Stimulated activated CD4-positive, alpha-beta T cell treated with anti-CD3 and anti-CD28 coated beads, Interleukin-15, amount 100 ng/mL, for 24 hours (primary cell): ENCODE measurements at places on chromosomes 11 and 22.

DNA sequence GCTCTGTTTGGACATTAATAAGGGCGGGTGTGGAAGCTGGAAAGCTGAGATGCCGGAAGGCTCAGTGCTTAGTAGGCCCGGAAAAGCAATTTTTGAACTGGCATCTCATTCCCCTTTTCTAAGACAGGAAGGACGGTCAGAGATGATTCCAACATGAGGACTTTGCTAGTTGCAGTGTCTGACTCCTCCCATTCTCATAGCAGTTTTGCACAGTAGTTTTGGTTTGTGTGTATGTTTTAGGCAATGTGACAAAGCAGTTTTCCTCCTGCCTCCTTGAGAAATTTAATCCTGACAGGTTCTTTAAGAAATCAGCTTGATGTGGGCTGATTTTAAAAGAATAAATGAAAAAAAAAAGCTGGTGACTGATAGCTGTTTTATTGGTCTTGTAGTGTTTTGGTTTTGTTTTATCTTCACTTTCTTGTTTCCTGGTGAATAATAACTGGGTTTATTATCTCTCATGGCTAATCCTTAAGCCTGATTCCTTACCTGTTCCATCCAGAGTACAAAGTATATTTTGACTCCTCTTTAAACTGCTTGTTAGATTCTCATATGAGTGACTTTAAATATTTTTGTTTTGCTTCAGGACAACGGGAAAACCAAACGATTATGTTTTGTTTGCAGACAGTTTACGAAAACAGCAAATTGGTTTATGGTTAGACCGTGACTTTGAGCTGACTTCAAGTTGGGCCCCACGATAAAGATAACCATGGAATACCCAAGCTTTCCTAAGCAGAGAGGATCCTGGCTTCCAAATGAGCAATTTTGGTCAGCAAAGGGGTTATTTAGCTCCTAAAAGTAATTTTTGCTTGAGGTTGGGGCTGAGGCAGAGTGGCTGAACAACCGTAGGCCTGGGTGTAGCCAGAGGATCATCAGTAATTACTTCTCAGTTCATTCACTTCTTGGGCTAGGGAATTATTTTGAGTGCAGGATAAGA lies 3.4 kb downstream of the PTPRJ start:
- no peak for DNase-seq

DNA sequence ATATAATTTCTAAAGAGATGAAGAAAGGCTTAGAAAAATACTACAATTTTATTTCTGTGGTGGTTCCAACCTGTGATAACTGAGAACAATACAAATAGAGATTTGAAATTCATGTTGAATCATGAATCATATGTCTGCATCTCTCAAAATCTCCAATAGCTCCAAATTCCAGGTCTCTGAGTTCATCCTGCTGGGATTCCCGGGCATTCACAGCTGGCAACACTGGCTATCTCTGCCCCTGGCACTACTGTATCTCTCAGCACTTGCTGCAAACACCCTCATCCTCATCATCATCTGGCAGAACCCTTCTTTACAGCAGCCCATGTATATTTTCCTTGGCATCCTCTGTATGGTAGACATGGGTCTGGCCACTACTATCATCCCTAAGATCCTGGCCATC lies at the start of gene OR56B1:
Gene OR56B1, plus strand, starts transcription at position 53 of the 400 bp plus-strand sequence. Its CDS starts 69 bp downstream, at position 122.
- no peak for DNase-seq

DNA sequence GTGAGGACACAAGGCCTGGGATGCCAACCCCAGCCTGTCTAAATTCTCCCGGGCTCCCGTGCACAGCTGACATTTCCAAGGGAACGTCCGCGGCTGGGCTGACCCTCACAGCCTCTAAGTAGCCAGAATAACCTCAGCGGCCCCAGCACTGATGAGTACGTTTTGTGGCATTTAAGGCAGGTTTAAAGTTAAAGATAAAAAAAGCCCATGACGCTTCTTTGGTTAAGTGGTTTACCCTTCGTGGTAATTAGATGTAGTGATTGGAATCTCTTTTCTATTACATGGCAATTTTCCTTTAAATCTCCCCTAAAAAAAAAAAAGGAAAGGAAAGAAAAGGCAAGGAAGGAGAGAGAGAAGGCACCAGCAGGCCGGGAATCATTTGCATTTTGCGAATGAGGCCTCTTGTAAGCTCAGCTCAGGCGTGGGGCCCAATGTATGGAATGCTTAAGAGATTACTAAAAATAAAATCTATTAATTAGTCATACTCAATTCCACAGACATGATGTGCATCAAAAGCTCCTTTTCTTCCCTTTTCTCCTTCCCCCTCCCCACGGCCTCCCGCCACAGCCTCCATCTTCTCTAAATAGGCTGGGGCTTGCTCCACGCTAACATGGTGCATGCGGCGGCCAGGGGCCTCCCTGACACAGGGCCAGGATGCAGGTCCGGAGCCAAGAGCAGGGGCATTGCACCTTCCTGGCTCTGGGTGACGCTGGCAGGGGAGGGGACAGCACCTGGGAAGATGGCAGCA lies 44.1 kb downstream of the MACROD1 start:
- no peak for DNase-seq

DNA sequence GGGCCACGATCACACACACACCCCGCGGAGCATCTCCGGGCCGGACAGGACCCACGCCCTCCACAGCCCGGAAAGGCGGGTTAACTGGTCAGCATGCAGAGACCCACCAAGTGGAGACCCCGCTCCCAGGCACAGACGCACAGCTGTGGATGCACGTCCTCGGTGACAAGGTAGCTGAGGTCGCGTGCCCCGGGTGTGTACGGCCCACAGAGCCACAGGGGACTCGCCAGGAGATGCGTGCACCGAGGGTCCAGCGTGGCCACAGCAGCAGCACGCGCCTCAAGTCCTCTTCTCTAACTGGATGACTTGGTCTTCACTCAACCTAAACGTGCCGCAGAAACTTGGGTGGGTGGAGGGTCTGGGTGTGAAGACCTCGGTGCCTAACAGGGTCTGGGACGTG lies 5.5 kb downstream of the H19 start:
- no peak for DNase-seq

DNA sequence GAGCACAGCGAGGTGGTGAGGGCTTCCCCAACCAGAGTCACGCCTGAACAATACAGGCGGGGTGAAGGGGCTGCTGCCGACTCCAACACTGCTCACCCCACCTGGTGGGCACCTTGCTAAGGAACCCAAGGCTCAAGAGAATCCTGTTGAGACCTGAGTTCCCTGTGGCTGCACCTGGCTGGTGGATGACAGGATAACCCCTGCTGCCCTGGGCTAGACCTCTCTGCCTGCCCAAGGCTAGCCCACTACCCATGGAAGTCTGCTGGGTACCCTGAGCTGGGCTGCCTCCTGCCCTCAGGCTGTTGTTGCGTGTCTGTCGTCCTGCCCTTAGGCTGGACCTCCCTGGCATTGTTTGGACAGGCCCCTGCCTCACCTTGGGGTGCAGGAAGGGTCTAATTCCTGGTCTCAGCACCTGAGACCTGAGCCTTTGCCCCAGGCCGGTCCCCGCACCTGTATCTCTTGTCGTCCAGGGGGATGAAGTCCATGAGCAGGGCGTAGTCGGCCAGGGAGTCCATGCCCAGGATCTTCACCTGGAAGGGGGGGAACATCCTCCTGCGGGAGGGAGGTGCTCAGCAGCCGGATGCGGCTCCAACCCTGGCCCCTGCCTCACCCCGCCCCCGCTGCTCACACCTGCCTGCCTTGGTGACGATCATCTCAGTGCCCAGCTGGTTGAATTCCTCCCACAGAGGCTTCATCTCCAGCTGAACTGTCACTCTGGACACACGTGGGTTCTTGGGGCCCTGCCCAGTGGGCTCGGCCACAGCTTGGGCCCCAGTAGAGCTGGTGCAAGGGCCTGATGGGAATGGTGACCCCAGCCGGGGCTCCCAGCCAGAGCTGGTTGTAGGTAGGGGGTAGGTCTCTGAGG lies 4.9 kb upstream of the NUDT8 start:
- DNase-seq: no peak

DNA sequence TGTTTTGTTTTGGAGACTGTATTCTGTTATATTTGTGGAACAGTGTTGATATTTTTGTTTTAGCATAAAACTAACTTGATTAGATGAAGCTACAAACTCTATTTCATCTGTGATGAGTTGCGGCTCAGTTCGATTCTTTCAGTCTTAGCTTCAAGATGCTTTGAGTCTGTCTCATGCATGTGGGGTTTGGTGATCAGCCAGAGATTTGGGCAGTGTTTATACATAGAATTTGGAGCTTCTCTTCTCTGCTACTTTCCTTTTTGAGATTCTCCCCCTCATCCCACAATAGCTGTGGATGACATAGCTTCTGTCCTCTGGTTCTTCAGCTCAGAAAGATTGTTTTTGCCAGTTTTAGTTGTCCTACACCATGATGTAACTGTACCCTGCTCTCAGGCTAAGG lies 90.4 kb downstream of the ARHGAP20 start:
- DNase-seq: no peak

DNA sequence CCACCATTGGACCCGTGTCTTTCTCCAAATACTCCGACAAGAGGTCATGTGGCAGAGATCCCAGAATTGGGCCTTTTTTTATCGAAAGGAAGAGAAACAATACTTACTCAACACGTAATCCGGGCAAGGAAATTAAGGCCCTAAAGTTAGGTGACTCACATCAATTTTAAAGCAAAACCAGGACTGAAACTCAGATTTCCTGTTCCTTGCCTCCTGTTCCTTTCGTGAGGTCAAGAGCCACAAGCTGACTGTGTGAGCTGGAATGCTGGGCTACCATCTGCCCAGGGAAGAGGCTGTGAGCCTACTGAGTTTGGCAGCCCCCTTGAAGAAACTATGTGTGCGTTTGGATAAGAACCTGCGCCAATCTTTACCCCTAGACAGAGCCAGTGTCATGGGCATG lies 27.1 kb upstream of the MRGPRX2 start:
- no peak for DNase-seq

DNA sequence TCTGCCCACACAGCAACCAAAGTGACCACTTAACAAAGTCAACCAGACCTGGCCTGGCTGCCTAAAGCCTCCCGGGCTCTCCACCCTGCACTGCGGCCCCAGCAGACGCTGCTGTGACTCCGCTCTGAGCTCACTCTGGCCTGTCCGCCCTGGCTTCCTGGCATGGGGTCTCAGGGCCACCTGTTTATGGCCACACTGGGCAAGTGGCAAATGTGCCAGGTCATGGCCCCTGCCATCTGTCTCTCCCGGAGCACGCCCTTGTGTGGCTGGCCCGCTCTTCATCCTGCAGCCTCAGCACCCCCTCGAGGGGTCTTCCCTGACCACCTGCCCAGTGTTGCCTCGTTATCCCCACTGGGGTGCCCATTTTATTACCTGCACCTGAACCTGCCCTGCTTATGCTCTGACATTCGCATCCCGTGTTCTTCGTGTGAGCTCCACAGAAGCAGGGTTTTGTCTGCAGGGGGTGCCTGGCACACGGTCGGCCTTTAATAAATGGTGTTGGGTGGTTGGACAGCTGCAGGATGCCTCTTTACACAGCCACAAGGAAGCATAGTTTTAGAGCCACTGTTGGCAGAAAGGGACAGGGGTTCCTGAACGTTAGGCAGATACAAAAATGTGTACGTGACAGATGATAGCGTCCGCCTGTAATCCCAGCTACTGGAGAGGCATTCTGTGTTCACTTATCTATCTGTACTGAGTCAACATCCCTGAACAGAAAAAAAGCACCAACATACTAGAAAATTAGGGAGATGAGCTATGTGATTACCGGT lies 785.6 kb downstream of the TBC1D22A start:
- no peak for DNase-seq

- DNase-seq: peak; percentile 60
Observed at GRCh38 chr22:30606455-30607299, at the start of gene TCN2. Gene TCN2 (plus strand): TSS chr22:30607174. CDS start chr22:30607332, 158 bp downstream.

- DNase-seq: peak; percentile 62
Observed at GRCh38 chr22:37627545-37627944, 11.9 kb upstream of the SH3BP1 start.

DNA sequence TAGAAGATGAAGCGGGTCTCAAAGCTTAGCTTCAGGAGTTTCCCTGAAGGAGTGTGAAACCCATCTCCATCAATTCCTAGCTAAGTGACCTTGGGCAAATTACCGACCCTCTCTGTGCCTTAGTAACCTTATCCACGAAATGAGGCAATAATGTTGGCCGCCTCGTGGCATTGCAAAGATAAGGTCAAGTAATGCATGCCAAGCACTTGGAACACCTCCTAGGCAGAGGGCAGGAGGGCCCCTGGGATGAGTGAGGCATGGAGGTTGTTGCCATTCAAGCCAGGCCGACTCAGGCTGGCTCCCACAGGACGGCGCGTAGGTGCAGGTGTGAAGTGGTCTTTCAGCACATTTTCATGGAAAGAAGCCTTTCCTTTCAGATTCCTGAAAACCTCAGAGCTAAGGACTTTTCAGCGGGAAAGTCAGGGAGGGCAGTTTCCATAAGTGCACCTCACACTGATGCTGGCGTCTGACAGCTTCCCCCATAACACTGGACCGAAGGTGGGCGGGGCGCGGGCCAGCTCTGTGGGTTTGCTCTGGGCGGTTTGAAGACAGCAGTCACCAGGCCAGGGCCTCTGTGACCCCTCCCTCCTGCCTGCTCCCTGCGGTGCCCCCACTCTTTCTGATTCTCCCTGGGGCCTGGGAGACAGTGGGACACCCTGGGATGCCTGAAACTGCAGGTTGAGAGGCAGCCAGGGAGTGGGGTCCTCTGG lies 25.2 kb downstream of the RPS6KA4 start:
- DNase-seq: no peak

- DNase-seq: no peak
Observed at GRCh38 chr11:69874178-69874983, 55.2 kb upstream of the FGF3 start.

DNA sequence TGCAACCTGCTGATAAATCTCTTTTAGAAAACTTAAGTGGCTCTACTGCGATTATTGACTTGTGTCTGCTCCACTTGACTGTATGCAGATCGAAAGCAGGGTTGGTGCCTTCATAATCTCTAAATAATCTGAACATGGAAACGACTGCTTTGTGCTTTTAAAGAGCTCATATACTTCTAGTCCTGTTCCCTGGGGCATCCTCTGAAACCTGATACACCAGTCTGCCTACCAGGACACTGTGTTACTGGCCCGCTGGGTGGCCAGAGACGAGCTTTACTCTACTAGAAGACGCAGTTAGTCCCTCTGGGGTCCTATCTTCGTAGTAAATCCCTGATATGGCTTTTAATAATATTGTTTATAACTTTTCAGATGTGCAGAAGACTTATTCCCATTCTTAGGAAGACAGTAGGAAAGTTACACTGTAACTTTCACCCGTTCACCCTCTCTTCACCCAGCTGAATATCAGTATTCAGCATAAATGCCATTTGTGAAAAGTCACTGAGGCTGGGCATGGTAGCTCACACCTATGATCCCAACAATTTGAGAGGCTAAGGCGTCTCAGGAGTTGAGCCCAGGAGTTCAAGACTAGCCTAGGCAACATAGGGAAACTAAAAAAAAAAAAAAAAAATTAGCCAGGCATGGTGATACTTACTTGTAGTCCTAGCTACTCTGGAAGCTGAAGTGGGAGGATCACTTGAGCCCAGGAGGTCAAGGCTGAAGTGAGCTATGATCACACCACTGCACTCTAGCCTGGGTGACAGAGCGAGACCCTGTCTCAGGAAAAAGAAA lies 9.0 kb upstream of the HTR3B start:
- no peak for DNase-seq

DNA sequence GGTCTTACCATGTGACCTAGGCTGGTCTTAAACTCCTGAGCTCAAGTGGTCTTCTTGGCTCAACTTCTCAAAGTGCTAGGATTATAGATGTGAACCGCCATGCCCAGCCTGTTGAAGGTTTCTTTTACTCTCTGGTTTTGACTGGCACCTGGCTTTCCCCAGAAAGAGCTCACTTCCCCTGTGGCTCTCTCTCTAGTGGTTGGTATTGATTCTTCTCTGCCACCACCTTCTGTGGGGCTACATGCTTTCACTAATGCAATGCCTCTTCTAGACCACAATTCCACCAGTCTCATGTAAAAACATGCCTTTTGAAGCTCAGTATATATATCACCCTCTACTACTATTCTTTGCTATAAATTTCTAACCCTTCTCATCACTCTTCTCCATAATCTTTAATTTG lies 67.2 kb downstream of the CCDC83 start:
- DNase-seq: no peak

GRCh38 chr11:65861165-65861505 lies 902 bp downstream of the MUS81 start:
- DNase-seq: no peak
